Thyroid gland (tissue), 4 donors: ENCODE measurements at places on chromosomes 2 and 18. TPM values are rescaled to one million over a fixed set of nuclear protein-coding genes. Genes with fewer than 3 reads are reported as not detected.

NLRC4 gene
- 0.34 TPM for total RNA-seq

GDF7 gene
- total RNA-seq, result 0.11 TPM

IDH1 gene
- total RNA-seq, result 53.9 TPM

IL36RN gene
- not detected for total RNA-seq

- no peak for DNase-seq
Observed at GRCh38 chr2:130975729-130976128, 117.5 kb downstream of the FAM168B start.

DNA sequence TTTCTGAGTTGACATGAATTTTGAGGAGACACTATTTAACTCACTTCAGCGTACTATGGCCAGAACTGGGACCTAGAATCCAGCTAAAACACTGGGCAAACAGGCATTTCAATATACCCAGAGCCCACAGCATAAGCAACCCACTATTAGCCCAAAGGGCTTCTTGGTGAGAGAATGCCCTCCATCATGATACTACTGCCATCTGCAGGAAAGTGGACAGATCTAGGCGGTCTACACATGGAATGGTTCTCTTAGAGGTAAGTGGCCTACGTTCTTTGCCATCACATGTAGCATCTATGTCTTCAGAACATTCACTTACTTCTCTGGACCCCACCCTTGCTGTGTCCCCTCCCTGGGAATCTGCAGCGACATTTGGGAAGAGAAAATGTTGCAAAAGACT, 181.3 kb upstream of the LINC00305 start:
- DNase-seq, result no peak

GRCh38 chr2:239639421-239640185, 238.8 kb upstream of the HDAC4 start:
- no peak for DNase-seq

GRCh38 chr2:109380502-109381326, 233.1 kb downstream of the SEPTIN10 start:
- peak; percentile 4 for DNase-seq

DNA sequence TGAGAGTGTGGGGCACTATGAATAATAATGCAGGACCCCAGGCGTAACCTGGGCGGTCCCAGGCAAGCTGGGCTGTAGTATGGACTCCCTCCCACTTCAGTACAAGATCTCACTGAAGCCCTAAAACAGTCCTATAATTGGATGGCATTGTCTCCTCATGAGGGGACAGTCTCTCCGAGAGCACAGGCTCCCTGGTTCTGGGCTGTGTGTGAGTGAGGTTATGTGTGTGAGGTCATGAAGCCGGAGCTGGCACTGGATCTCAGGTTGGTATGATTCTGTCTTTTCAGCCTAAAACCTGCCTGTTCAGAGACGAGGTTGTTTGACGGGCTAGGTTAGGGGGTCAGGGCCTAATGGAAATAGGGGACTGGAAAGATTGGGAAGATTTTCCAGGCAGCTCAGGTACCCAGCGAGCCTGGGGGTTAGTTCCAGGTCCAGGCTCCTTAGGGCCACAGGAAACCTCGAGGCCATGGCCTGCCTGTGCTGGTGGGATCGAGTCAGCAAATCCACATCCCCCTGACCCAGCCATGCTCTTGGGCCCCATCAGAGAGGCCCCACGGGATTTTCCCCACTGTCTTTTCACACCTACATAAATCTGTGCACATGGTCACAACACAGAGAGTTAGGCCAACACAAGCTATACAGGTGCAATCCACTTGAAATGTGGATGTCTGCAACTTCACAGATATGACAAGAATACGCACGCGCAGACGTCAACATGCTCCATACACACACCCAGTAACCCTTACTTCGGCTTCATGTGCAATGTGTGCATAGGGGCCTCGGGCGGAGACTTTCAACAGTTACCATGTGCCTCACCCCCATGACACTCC, 94.8 kb downstream of the INHBB start:
- DNase-seq, result no peak

- DNase-seq, result no peak
Observed at GRCh38 chr18:26335571-26336487, 109.6 kb downstream of the TAF4B start.
